Prostate gland (tissue), 2 donors: ENCODE measurements at places on chromosomes 5 and 9. TPM values are rescaled to one million over a fixed set of nuclear protein-coding genes. Genes with fewer than 3 reads are reported as not detected.

DNA sequence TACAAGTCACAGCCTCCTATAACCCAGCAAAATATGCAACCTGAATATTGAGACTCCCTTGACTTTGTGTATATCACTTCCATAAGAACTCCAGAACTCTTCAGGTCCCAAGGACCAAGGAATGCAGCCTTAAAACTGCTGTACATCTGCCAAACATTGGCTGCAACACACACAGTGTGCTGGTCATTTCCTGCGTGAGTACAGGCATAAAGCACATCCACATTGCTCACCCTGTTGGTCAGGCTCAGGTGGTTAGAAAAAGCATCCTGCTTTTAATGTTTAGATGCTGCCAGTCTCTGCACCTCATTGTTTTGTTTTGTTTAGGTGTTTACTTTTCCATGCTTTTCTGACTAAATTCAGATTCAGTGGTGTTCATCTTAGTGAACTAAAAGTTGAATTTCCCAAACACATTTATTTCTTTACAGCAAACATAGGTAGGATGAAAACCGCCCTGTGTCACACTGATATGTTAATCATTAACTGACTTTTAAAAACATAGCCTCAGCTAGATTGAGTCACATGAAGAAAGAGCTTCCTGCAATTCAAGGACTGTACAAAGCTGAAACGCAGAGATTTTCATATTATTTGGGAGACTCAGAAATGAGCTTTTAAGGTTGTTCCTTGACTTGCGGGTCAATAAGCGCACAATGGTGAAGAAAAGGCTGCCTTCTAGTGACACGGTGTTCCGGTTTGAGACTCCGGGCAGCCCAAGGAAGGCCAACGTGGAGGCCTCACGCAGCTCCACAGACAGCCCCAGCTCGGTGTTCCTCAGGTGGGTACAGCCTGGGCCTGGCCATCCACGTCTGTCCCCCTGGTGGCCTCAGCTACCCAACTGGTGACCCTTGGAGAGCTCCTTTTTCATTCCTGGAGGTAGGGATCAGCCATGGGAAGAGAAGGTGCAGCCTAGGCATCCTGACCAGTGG lies 52.2 kb upstream of the GRAMD2B start:
- H3K4me3 ChIP-seq = no peak overlapping the region
- no peak for DNase-seq
- H3K36me3 ChIP-seq = no peaks in the 10 kb centered on the region

Gene GFI1B
- not detected for total RNA-seq

DNA sequence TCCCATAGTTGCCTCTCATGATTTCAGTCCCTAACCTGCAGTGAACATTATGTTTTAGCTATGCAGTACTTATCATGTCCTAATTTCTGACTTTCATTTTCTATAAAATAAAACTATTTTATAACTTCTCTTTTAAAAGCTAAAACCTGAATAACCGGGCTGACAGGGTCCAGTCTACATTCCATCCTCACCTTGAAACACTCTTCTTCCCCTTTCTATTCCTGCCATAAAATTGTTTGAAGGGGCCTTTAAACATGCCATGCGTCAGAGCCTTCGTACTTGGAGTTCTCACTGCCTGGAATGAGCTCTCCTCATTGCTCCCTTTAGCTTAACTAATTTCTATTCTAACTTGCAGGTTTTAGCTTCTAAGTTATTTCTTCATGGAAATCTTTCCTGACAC lies 143.0 kb upstream of the PRLR start:
- no peak overlapping the region for H3K27ac ChIP-seq
- no peak overlapping the region for H3K4me3 ChIP-seq
- peak; percentile 16 for DNase-seq
- H3K36me3 ChIP-seq = no peaks in the 10 kb centered on the region
- H3K27me3 ChIP-seq = no peaks in the 10 kb centered on the region
- no peaks in the 10 kb centered on the region for H3K4me1 ChIP-seq

- H3K4me1 ChIP-seq = no peaks in the 10 kb centered on the region
- no peak overlapping the region for H3K27ac ChIP-seq
- no peaks in the 10 kb centered on the region for H3K27me3 ChIP-seq
- H3K36me3 ChIP-seq = no peaks in the 10 kb centered on the region
Measured at GRCh38 chr9:87888501-87888900, 5.8 kb downstream of the SPATA31E1 start.

Gene CCDC69
- 53.8 TPM for total RNA-seq

Gene SLC9A3
- 4.3 TPM for total RNA-seq

Gene ESM1
- total RNA-seq = not detected

Gene BTNL8
- 8.3 TPM for total RNA-seq

GRCh38 chr5:150644514-150644913 lies 4.1 kb downstream of the SYNPO start:
- peak overlapping the region; percentile 5 for H3K27ac ChIP-seq
- no peaks in the 10 kb centered on the region for H3K27me3 ChIP-seq
- DNase-seq = no peak
- peaks cover 11% of the 10 kb centered on the region for H3K4me1 ChIP-seq
- no peak overlapping the region for H3K4me3 ChIP-seq
- H3K36me3 ChIP-seq = no peaks in the 10 kb centered on the region

Gene CDH9
- not detected for total RNA-seq

GRCh38 chr9:125189011-125189360 lies 617 bp downstream of the PPP6C start:
- peak overlapping the region; percentile 86 for H3K4me3 ChIP-seq
- H3K27me3 ChIP-seq = no peaks in the 10 kb centered on the region
- H3K27ac ChIP-seq = peak overlapping the region; percentile 85
- H3K36me3 ChIP-seq = no peaks in the 10 kb centered on the region
- peak; percentile 8 for DNase-seq

Gene SMIM33
- not detected for total RNA-seq

Gene LIFR
- 68.5 TPM for total RNA-seq

Gene RALGPS1
- total RNA-seq = 20.7 TPM

Gene PCDHGA1
- 4.8 TPM for total RNA-seq

GRCh38 chr5:172501708-172502320 lies 47.5 kb upstream of the SH3PXD2B start:
- no peak overlapping the region for H3K27ac ChIP-seq
- H3K4me3 ChIP-seq = no peak overlapping the region
- no peaks in the 10 kb centered on the region for H3K4me1 ChIP-seq
- H3K27me3 ChIP-seq = no peaks in the 10 kb centered on the region
- H3K36me3 ChIP-seq = no peaks in the 10 kb centered on the region

Gene EDIL3
- total RNA-seq = 4.6 TPM

- no peak overlapping the region for H3K27ac ChIP-seq
- no peaks in the 10 kb centered on the region for H3K4me1 ChIP-seq
- H3K4me3 ChIP-seq = no peak overlapping the region
- H3K27me3 ChIP-seq = no peaks in the 10 kb centered on the region
- no peak for DNase-seq
Measured at GRCh38 chr5:10600626-10601245, 36.9 kb downstream of the ANKRD33B start.

GRCh38 chr5:179870403-179870903 lies 11.8 kb upstream of the MRNIP start:
- no peak overlapping the region for H3K4me3 ChIP-seq
- no peak for DNase-seq
- H3K4me1 ChIP-seq = no peaks in the 10 kb centered on the region
- no peak overlapping the region for H3K27ac ChIP-seq

GRCh38 chr9:3074247-3074646 lies 230.4 kb upstream of the PUM3 start:
- no peak overlapping the region for H3K4me3 ChIP-seq
- H3K4me1 ChIP-seq = no peaks in the 10 kb centered on the region
- no peaks in the 10 kb centered on the region for H3K36me3 ChIP-seq
- no peaks in the 10 kb centered on the region for H3K27me3 ChIP-seq
- no peak for DNase-seq

DNA sequence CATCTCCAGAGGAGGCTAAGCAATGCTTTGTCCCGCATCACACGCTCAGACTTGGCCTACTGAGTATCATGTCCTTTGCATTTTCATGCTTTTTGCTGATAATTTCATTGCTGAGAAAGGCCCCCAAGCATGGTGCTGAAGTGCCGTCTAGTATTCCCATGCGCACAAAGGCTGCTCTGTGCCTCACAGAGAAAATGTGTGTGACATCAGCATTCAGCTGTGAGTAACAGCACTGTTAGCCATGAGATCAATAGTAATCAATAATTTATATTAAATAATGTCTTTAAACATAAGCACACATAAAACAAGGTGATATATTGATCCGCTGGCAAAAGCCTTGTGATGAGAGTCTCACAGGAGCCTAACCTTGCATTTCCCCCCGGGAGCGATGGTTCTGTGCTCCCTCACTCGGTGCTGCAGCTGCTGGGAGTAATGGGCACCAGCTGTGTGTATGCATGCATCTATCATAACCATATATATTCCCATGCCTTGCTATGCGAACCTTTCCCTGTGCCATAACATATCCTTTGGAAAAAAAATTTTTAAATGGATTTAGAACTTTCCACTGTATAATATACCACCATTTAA lies 50.4 kb upstream of the RNF130 start:
- DNase-seq = no peak
- H3K27ac ChIP-seq = no peak overlapping the region
- no peaks in the 10 kb centered on the region for H3K27me3 ChIP-seq
- no peaks in the 10 kb centered on the region for H3K4me1 ChIP-seq
- no peak overlapping the region for H3K4me3 ChIP-seq
- no peaks in the 10 kb centered on the region for H3K36me3 ChIP-seq

DNA sequence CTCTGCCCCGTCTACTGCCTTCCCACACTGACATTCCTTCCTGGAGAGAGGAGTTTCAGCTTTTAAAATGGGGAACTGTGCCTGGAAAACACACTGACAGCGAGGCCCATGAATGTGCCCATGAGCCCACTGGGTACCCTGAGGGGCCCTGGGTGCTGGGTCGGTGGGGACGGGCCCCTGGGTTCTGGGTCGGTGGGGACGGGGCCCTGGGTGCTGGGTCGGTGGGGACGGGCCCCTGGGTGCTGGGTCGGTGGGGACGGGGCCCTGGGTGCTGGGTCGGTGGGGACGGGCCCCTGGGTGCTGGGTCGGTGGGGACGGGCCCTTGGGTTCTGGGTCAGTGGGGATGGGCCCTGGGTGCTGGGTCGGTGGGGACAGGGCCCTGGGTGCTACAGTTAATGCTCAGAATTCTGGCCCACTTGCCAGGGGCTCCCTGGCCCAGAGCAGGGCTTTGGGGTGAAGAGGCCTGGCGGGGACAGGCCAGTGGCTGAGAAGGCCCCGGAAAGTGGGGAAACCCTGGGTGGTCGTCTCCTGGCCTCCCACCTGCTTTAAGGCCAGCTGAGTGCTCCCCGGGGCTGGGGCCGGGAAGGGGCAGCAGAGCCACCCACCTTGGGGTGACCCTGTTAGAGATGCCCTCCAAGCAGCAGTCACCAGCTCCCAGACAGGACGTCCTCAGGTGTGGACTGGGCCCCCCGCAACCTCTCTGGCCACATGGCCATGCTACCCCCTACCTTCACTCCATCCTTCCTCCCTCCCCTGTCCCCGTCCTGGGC lies 2.5 kb downstream of the GPSM1 start:
- H3K4me3 ChIP-seq = no peak overlapping the region
- no peak for DNase-seq
- no peaks in the 10 kb centered on the region for H3K27me3 ChIP-seq
- no peak overlapping the region for H3K27ac ChIP-seq
- peaks cover 14% of the 10 kb centered on the region for H3K4me1 ChIP-seq

Gene OTP
- total RNA-seq = not detected

DNA sequence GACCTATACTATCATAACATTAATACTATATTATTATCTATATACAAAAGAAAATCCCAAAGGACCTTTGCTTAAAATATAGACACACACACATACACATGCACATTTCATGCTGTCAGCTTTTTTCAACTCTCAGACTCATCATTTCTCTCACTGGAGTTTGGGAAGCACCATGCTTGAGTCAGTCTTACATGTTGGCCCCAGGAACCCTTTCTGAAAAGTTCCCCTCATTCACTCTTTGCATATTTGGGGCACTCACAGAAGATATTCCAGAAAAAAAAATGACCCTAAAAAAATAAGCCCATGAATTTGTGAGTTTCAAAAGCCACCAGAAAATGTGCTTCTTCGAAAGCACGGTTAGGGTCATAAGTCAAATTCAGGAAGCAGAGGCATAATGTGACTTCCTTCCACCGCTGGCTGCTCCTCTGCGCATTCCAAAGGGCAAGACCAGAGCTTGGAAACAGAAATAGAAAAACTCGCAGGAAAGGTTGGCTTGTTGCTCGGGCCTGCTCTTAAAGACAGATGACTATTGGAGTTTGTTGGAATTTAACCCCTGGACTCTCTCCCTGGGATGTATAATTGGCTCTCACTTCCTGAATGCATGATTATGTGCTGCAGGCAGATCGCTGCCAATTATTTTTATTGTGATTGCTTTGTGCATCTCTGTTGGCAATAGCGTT lies 129.7 kb upstream of the IQGAP2 start:
- no peak for DNase-seq
- H3K4me3 ChIP-seq = no peak overlapping the region
- H3K36me3 ChIP-seq = no peaks in the 10 kb centered on the region
- no peaks in the 10 kb centered on the region for H3K27me3 ChIP-seq

DNA sequence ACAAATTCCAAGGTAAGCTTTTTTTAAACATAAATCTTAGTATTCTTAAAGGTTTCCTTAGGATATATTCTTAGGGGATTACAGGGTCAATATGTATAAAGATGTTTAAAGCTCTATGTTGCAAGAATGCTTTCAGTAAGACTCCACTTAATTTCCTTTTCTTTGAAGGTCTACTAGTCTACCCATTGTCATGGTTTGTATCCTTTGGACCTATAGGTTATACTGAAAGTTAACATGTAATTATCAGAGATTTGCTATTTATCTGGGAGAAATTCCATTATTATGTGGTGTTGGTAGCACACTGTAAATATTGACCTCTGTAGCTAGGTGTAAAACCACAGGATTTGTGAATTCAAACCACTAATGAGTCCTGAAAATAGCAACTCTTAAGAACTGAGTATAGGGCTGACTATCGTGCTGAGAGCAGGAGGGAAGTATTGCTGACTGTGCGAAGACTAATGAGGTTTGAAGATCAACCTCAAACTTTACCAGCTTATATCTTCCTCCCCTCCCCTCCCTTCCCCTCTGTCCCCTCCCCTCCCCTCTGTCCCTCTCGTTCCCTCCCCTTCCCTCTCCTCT lies 85.6 kb downstream of the GADD45G start:
- DNase-seq = no peak
- H3K4me1 ChIP-seq = peaks cover 10% of the 10 kb centered on the region
- H3K4me3 ChIP-seq = no peak overlapping the region
- no peak overlapping the region for H3K27ac ChIP-seq
- no peaks in the 10 kb centered on the region for H3K27me3 ChIP-seq
- H3K36me3 ChIP-seq = no peaks in the 10 kb centered on the region

Gene LRRC70
- total RNA-seq = 3.1 TPM
